ENCODE measurements at places on chromosomes 7 and 10.

- DNase-seq = no peak
Measured at GRCh38 chr7:26156451-26157420, 4.7 kb downstream of the NFE2L3 start.

GRCh38 chr7:158812684-158813083 is 16.6 kb downstream of the ESYT2 start:
- no peak for DNase-seq

- DNase-seq = no peak
Measured at GRCh38 chr7:1787241-1787640, 117.2 kb downstream of the ELFN1 start.

GRCh38 chr7:134778941-134779740 is at the start of gene CALD1:
TSS of gene CALD1 (plus strand) at chr7:134779634. CDS start at chr7:134867734, 88,100 bp downstream.
- DNase-seq = no peak

- DNase-seq = no peak
Measured at GRCh38 chr7:47556511-47557180, 25.3 kb downstream of the TNS3 start.

DNA sequence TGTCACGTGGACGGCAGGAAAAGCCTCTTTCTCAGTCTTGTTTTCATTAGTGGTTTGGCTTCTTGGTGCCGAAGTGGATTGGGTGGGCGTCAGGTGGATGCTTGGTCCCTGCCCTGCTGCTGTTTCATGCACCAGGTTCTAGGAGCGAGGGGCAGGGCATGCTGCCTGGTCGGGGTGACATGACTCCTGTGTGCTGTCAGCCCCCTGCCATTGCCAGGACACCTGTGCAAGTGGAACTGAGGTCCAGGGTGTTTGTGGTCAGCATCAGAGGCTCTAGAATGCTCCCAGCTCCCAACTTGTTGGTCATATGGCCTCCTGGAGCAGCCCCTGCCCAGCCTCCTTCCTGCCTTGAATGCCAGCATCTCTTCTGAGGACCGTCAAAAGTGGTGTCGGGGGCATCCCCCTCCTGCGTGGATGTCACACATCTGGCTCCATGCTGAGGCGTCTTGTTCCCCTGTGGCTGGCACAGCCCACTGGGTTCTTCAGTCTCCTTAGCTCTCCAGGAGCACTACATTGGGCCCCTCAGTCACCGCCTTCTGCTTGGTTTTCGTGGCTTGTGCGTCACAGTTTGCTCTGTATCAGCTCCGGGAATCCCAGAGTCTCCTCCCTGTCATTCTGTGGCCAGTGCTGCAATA is 24.8 kb downstream of the ADCY1 start:
- DNase-seq = no peak

GRCh38 chr10:6702030-6702429 is 122.0 kb upstream of the PRKCQ start:
- no peak for DNase-seq

DNA sequence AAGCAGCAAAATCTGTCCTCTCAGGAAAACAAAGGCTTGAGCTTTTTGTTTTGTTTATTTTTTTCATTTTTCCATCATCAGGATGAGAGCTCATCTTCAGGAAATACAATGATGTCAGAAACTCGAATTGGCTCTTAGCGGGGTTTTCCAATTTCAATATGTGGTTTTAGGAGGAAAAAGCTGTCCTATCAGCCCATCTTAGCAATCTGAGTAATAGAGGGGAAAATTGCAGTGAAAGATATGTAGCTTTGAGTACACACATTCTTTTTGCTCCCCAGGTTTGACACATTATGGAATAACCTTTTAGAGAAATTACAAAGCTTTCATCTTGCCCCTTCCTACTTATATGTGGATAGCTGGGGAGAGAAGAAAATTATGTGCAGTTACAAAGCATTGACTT is 113.6 kb upstream of the MYO3A start:
- DNase-seq = no peak

DNA sequence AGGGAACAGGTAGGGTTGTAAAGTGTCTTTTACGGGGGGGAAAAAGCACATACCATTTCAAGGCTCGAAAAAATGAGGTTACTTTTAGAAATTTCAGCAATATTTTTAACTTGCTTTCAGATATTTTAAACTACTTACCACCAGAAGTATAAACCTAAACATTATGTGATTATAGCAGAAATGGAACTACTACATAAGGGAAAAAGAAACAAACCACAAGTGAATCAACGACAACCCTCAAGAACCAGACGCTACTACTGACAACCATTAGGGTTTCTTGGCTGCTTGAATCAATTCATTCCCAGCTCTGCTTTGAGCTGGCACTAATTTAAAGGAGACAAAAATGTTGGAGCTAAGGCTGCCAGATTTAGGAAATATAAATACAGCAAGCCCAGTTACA is 80.1 kb downstream of the ZFAND4 start:
- no peak for DNase-seq
